Left renal cortex interstitium (tissue), 4 donors: ENCODE measurements at places on chromosomes 16 and 17. TPM values are rescaled to one million over a fixed set of nuclear protein-coding genes. Genes with fewer than 3 reads are reported as not detected.

The SYNGR3 gene
- 1.8 TPM for polyA plus RNA-seq

GRCh38 chr16:73279451-73279850 lies 231.5 kb upstream of the ZFHX3 start:
- DNase-seq, result no peak

DNA sequence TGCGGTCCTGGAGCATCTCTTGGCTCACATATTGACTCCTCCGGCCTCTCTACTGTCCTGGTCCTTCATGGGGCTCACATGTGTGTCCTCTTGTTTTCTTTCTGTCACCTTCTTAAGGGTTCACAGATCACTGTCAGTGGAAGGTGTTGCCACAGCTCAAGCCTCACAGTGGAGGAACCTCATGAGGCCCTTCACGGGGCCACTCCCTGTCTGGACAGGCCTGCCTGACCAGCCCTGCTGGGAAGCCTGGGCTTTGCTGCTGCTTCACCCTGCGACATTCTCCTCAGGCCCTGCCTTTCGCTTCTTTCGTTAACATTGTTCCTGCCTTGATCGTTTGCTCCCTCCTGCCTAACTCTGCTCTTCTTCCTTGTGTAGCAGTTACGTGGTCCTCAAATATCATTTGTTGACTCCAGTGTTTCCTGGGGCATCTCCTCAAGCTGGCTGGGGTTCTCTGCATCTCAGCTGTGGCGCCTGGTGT lies 55.9 kb downstream of the WDR45B start:
- no peak for DNase-seq

The LRRC37A gene
- 7.8 TPM for polyA plus RNA-seq

- no peak for DNase-seq
Measured at GRCh38 chr16:35176449-35176848, 1717.0 kb downstream of the TP53TG3F start.

DNA sequence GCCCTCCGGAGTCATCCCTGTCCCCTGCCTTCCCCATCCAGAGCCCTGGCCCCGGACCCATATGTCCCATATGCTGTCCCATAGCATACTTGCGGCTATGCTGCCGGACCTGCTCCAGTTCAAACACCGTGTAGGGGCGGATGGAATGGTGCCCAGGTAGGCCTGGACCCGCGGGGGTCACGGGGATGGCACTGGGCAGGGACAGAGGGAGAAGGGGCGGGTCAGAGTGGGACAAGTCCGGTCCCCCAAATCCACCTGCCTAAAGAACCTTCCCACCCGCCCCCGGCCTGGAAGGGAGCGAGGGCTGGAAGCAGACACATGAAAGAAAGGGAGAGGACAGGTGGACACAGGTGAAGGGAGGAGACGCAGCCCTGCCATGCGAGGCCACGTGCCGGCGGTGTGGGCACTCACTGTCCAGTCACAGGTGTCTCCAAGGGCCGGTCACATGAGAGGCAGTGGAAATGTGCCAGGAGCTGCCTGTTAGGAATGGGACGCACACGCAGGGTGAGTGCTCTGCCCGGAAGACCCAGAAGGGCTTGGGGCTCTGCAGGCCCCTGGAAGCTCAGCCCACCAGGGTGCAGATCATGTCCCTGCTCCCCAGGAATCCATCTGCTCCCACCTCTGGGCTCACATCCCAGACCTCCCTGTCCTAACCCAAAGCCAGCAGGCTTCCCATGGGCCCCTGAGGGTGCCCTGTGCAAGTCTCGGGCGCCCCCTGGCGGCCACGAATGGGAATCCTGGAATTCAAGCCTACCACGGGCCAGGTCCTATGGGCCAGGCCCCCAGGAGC lies 14.0 kb downstream of the UBALD2 start:
- DNase-seq, result no peak
